ENCODE measurements at places on chromosomes 16 and 17.

- no peak for DNase-seq
Measured at GRCh38 chr16:51306886-51307595, 156.0 kb upstream of the SALL1 start.

GRCh38 chr17:75689441-75689873 lies 22.3 kb downstream of the SAP30BP start:
- DNase-seq = no peak

GRCh38 chr16:85206472-85207356 lies 94.4 kb upstream of the CIBAR2 start:
- DNase-seq = no peak

GRCh38 chr17:69030169-69030568 lies 30.6 kb downstream of the ABCA9 start:
- DNase-seq = no peak

- DNase-seq = no peak
Measured at GRCh38 chr17:78558181-78558850, 18.9 kb downstream of the DNAH17 start.

GRCh38 chr17:44807093-44807816 lies 22.8 kb downstream of the GJC1 start:
- DNase-seq = no peak

- DNase-seq = no peak
Measured at GRCh38 chr17:57440522-57441269, 184.4 kb downstream of the MSI2 start.

DNA sequence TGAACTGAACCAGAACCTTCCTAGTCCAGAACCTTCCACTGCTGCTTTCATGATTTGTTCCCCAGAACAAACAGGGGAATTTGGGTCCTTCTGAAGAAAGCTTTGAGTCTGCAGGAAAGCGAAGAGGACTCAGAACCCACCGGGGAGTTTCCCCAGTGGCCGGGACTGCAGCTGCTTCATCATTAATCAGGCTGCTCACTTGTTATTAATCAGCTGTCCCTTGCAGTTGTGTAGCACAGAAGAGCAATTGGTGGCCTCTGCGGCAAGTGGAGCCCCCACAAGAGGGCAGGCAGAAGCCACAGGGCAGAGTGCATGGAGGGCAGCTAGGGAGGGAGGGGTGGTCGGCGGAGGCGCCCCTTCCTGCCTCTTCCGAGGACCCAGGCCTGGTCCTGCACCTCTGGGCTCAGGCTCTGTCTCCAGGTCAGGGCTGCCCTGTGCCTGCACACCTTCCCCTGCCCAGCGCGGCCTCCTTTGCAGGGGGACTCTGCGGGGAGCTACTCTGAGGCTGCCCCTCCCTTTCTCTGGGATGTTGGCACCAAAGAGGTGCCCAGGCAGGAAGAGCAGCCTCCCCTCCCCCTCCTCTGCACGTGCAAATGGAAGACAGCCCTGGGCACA lies 6.9 kb downstream of the CCL17 start:
- no peak for DNase-seq

DNA sequence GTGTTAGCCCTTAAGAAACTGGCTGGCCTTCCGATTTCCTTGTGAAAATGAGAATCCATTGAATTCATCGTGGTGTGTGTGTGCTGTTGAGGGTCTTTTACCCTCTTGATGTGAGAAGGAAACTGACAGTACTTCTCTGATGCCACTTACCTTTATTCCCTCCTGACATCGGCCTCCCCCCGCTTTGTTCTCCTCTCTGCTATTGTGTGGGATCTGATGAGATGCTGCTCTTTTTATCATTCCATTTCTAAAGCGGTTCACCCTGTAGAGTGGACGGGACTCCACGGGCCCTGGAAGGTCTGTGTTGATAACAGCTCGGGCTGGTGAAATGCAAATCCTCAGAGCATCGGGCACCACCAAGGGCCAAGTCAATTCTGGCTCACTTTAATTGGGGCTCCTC lies 69.8 kb downstream of the MARCHF10 start:
- DNase-seq = no peak

- DNase-seq = no peak
Measured at GRCh38 chr16:30031477-30031918, 427 bp upstream of the TLCD3B start.

DNA sequence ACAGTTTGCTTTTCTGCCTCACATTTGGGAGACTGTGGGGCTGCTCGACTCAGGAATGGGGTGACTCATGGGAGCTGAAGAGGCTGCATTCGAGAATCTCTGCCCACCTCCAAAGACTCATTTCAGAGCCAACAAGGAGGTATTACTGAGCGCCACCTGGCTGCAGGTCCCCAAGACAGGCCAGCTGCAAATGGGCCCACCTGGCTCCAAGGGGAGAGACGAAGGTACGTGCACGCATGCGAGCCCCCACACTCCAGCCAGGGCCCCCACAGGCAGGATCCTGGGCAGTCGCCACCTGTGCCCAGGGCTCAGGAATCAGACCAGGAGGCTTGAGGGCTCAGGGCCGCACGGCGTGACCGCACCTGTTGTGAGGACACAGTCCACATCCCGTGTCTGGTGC lies 6.0 kb downstream of the HAGHL start:
- no peak for DNase-seq
